T-helper 17 cell (primary cell): ENCODE measurements at places on chromosomes 7 and 10.

DNA sequence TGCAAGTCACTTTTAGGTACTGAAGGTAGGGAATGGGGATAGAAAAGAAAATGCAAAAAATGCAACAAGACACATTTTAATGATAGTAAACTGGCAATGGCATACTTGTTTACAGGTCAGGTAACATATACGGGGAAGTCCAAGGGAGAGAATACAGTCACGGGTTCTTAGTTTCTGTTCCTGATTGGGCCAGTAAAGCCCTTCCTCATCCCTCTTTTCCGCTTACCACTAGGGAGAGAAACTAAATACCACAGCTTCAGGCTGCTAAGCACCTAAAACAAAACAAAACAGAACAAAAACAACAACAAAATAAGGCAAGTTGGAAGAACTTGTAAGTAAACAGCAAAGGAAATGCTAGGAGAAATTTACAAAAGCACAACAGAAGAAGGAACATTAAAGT lies 65.2 kb upstream of the OGDHL start:
- no peak for DNase-seq

- no peak for DNase-seq
Observed at GRCh38 chr7:341841-342638, 52.1 kb downstream of the FOXL3 start.

DNA sequence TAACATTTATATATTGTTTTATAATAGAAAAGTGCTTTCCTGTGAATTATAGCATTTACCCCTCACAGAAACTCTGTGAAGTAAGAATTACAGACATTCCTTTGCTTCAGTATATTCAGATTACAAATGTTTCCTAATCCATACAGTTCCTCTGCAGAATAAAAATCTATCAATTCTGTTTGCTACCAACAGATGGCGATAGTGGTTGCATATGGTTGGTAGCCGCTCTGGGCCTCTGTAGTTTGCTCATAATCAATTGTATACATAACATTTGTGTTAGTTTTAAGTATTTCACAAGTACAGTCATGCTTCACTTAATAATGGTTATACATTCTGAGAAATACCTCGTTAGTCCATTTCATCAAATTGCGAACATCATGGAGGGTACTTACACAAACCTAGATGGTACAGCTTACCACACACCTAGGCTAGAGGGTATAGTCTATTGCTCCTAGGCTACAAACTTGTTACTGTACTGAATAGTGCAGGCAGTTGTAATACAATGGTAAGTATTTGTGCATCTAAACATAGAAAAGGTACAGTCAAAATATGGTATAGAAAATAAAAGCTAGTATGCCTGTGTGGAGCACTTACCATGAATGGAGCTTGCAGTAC lies 94.4 kb upstream of the STEAP4 start:
- DNase-seq, result no peak

- no peak for DNase-seq
Observed at GRCh38 chr10:79459243-79459642, 13.8 kb upstream of the ZCCHC24 start.

DNA sequence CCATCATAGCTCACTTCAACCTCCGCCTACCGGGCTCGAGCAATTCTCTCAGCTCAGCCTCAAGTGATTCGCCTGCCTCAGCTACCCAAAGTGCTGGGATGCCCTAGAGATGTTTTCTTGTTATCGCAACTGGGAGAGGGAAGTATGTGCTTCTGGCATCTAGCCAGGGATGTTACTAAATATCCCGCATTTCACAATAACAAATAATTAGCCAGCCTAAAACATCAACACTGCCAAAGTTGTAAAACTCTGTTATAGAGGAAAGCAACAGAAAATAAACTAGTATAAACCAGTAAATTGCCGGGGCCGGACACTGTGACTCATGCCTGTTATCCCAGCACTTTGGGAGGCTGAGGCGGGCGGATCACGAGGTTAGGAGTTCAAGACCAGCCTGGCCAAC lies 7.2 kb downstream of the INA start:
- DNase-seq, result no peak

- no peak for DNase-seq
Observed at GRCh38 chr7:55072251-55072650, 53.4 kb downstream of the EGFR start.

- no peak for DNase-seq
Observed at GRCh38 chr10:84256510-84257342, 11.9 kb downstream of the RGR start.

DNA sequence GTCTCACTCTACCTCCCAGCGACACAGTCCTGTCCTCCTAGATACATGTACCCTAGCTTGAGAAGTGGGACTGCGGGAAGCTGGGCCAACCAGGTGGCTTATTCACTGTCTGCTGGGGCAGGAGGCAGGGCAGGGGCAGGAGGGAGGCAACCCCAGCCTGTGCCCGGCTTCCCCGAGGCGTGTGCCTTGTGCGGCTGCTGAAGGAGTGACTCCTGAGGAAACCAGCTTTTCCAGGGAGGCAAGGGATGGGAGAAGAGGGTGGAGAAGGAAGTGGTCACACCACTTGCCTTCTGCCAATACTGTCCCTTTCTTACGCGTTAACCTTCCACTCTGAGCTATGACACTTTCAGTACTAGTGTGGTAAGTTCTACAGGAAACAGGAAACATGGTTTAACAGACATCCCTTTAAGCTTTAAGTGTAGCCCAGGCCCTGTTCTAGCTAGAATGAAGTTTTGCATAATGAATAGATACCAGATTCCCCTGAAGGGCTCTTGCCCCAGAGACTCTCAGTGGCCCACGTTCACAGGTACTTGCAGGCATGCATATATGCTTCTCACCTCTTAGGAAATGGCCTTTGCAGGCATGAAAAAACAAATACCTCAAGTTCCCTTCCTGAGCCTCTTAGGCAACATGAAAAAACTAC lies 40.6 kb downstream of the SYPL1 start:
- no peak for DNase-seq

DNA sequence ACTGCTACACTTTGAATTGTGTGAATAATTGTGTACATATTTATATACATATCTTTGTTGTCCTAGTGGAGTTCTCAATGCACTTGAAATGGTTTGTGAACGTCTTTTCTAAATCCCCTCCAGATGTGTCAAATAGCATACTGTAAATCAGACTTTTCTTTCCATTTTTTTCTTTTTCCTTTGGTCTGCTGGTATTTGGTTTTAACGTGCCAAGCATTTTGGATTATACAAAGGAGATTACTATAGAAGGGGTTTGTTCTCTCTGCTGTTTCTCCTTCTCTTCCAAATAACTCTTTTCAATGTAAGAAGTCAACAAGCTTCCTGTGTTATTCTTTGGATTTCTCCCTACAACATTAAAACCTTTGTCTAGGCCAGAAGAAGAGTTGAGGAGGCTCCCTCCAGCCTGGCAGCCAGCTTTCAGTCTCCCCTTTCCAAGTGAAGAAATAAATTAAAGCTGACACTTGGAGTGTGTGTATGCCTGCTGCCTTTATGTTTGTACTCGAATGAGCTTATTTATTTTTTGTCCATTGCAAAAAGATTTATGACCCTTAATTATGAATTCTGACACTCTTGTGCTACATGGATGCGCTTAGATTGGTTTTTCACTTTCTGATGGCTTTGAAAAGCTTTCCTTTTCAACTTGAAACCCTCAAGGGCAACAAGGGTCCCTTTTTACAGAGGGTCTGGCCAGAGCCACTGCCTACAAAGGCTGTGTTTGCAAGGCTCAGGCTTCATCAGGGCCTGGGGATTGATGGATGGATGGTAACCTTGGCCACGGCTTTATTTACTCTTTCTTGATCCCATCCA lies 107.8 kb downstream of the RAB18 start:
- no peak for DNase-seq

GRCh38 chr10:48455055-48455391 lies 148.5 kb downstream of the MAPK8 start:
- DNase-seq, result no peak

DNA sequence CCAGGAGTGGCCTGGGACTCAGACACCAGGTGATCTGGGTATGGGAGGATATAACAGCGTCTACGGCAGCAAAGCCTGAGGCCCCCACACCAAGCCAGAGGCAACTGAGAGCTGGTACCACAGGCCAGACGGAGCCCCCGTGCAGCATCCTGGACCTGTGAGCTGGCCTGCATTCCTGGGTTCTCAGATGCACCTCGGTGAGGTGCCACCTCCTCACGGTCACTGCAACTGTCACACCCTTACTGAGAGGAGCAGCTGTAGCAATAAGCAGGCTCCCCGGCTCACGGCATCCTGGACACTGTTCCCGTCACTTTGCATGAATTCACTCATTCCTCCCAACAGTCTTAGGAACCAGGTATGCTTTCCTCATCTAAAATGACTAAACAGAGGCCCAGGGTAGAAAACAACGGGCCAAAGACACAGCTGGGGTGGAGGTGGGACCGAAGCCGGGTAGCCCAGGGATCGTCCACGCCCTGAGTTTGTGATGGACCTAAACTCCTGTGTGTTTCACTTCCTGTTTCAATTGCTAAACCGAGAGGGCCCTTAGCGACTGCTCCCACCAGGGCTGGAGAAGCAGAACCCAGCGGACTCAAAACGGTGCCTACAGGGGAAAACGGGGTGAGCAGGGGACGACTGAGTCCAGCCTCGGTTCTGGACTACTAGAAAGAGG lies 98.7 kb downstream of the CTBP2 start:
- DNase-seq, result no peak

GRCh38 chr10:49275896-49276295 lies 23.1 kb upstream of the C10orf71 start:
- DNase-seq, result no peak

GRCh38 chr7:936386-937054 lies 18.0 kb downstream of the ADAP1 start:
- no peak for DNase-seq

DNA sequence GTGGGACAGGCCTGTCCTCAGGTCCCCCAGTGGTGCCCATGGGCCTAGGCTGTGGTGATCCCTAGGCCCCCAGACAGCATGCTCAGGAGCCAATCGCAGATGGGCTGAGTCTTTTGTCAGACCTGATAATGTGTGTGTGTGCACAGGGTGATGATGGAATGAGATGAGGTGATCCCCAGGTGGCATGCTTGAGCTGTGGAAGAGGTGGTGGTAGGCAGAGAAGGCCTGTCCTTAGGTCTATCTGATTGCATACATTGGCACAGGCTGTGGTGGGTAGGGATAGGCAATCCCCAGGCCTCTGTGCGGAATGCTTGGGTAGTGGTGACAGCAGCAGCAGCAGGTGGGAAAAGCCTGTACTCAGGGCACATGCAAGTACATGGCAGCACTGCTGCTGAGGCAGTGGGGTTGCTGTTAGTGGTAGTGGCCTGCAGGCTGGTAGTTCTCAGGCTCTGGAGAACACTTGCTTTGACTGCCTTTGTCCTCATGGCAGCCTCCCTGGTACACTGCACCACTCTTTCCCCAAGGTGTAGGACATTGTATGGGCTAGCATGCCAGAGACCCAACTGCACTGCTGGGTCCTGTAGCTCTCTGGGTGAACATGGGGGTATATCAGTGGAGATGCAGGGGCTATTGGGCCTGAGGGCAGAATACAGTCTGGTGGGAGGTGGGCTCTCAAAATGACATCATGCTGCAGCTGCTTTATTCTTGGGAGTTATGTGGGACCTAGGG lies 260.9 kb upstream of the PLPP4 start:
- DNase-seq, result no peak

GRCh38 chr7:14902589-14903067 lies at the start of gene DGKB:
Gene DGKB (minus strand): TSS chr7:14902751.
- no peak for DNase-seq

DNA sequence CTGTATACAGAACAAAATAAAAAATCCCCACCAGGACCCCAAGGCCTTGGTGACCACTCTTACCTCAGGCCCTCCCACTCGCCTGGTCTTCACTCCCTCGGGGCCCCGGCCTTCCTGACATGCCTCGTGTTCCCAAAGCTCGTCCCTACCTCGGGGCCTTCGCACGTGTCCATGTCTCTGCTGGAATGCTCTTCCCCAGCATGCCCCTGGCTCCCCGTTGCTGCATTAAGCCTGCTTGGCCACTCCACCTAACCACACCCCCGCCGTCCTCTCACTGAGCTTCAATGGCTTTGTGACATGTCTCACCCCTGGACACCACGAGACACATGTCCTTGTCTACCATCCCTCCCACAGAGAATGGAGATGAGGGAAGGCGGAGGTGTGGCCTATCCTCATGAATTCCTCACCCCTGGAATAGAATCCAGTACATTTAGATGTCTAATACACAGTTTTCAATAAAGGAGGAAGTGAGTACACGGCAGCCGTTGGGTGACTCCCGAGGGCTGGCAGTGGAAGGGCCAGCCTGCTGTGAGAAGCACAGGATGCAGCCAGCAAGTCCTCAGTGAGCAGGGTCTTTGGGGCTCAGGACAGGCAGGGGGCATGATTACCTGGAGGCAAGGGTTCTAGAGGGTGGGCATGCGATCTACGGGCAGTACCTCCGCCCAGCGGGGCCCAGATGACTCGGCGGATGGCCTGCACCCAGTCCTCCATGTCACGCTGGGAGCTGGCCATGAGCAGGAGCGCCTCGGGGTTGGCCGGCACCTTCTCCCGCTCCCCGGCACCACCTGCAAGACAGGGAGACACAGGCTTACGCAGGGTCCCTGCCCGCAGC lies 125.7 kb downstream of the ARHGAP22 start:
- no peak for DNase-seq

GRCh38 chr7:69732203-69732602 lies 133.9 kb downstream of the AUTS2 start:
- DNase-seq, result no peak

DNA sequence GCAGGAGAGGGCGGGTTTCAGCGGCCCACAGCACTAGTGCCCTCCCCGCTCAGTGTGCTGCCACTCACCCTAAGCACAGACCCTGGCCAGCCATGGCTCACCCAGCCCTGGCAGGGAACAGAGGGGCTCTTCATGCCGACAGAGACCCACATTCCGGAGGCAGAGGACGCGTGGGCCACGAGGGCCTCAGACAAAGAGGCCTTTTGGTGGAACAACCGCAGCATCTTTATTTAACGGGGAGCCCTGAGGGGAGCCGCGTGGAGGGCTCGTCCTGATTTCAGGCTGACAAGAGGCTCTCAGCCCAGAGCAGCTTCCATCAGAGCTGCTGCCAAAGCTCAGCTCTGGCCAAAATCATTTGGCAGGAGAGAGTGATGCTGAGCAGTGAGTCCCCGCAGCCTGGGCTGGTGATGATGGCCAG lies 127.8 kb downstream of the SH3PXD2A start:
- DNase-seq, result no peak

DNA sequence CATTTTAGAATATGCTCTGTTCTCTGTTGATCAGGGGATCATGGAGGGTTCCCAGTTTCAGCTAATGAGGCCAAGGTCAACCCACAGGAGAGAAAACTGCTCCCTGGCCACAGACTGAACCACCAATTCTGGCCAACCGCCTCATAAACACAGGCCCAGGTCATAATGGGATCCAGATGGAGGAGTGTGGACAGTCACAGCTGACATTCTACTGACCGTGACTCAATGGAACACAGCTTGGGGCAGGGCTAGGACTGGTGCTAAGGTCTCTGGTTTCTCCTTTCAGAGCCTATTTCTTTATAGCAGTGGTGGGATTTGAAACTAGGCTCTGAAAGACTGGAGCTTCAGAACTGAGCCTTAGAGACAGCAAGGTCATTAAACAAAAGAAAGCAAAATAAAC lies 68.3 kb downstream of the HIPK2 start:
- no peak for DNase-seq

DNA sequence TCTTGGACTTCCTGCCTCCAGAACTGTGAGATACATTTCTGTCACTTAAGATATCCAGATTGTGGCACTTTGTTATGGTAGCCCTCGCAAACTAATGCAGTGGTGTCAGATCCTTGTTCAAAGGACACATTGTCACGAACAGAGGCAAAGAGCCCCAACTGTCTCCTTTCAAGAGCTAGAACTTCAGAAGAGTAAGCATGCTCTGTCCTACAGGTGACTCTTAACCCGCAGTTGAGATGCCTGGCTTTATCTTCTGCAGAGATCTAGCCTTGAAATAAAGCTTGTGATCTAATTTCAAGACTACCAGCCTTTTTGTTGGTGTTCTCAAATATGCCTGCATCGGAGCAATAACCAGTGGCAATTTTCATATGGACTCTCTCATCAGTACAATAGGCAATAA lies 134.4 kb downstream of the ATXN7L1 start:
- no peak for DNase-seq
